ENCODE measurements at places on chromosomes 2 and 18.

DNA sequence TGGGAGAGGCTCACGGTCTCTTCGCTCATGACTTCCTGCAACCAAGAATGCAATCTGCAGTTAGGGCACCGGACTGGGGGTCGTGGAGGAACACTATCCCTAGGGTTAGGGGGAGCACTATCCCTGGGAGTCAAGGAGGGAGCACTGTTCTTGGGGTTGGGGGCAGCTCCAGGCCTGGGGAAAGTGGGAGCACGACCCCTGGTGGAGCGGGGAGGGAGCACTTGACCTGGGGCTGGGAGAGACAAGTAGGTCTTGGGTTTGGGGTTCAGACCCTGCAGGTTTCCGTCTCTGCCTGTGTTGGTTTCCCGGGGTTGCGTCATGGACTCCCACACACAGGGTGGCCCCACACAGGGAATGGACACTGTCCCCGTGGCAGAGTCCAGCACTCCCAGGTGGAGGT lies 133.6 kb downstream of the TPO start:
- no peak for DNase-seq

- no peak for DNase-seq
These were observed 733.4 kb upstream of the CDH7 start for GRCh38 chr18:65017372-65017760.

DNA sequence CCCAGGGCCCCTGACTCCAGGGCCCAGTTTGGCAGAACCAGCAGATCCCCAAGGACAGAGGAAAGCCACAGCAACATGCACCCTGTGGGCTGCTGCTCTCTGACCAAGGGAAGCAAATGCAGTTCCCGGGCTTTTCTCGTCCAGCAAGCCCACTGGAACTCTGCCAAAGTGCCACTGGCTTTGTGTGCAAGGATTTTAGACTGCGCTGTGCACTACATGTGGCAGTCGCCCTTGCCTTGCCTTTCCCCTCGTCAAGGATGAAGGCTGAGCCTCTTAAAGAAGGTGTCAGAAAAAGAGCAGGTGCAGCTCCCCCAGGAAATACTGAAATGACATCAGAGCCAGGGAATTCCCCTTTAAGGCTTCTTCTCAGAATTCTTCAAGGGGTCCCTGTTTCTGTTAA lies 199.2 kb downstream of the TFCP2L1 start:
- DNase-seq, result no peak

- DNase-seq, result no peak
These were observed 899.9 kb downstream of the TRIB2 start for GRCh38 chr2:13616616-13617015.

- DNase-seq, result no peak
These were observed 2.2 kb upstream of the ATOH8 start for GRCh38 chr2:85751627-85752026.

DNA sequence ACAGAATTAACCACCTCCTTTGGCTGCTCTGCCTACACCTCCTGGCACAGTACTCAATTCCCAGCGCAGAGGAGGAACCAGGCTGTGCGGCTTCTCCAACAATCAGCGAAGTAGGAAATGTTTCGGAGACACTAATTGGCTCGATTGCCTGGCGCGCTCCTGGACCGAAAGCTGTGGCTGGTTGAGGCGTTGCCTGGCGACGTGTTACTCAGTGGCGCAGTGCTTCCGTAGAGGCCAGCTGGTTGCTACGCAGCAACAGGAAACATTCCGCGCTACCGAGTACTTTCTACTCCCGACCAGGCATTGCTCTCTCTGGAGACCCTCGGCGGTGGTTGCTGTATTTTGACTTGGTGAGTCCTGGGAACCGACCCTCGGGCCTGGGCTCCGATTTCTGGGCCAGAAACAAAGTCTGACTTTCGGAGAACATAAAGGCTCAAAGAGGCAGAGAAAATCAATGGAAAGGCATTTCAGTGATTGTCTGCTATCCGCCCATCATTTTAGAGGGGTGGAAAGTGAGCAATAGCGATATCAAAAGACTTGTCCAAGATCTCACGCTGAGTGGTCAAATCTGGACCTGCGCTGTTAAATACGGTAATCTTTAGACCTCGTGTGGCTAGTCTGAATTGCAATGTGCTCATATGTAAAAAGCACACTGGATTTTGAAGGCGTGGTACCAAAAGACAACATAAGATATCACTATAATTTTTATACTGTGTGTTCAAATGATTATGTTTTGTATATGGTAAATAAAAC lies at the start of gene DNAH6:
DNAH6 (plus strand) TSS at position 265 of the 753 bp plus-strand sequence. CDS start 1,329 bp downstream, outside the sequence.
- peak; percentile 79 for DNase-seq

DNA sequence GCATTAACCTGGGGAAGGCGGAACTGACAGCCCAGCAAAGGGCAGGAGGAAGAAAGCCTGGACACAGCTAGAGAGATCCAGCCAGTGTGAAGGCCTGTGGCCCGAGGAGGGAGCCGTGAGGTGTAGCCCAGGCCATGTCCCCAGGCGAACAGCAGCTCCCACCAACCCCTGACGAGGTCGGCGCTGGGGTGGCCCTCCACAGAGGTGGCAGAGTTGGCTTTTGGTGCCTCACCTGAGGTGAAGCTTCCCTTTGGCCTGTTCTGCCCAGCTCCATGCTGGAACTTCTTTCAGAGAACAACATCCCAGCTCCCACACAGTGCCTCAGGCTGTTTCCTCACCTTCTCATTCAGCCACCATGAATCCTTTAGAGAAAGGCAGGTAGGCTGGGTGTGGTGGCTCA lies 13.3 kb downstream of the TMEM177 start:
- no peak for DNase-seq

- DNase-seq, result no peak
These were observed 204.1 kb downstream of the ARHGAP15 start for GRCh38 chr2:143333168-143333791.

- no peak for DNase-seq
These were observed 136.4 kb upstream of the APCDD1 start for GRCh38 chr18:10317864-10318690.

DNA sequence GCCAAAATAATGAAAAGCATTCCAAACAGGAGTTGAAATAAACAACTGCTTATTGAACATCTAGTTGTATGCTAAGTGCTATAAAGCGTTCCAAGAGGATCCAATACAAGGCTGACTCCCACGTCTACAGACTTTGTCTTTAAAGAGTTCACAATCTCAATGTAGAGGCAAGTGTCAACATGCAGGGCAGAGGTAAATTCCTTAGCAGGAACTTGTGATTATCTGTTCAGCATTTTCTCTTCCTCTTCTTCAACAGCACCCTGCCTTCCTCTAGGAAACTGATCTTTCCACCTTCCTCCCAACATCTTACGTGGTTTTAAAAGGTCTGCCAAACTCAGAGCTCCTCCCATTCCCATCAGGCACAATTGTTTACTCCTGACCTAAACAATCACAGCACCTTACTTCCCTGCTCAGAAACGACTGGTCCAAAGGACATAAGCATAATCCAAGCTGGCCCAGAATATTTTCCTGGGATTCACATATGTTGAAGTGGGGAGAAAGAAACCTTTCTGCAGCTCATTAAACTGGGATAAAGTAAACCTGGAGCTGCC lies 83.9 kb downstream of the ITSN2 start:
- no peak for DNase-seq

GRCh38 chr18:48367557-48367956 lies 41.6 kb downstream of the ZBTB7C start:
- no peak for DNase-seq

- DNase-seq, result no peak
These were observed 229.2 kb downstream of the BCL2 start for GRCh38 chr18:63090334-63090733.

GRCh38 chr2:230873661-230874401 lies 9.1 kb downstream of the ITM2C start:
- no peak for DNase-seq

DNA sequence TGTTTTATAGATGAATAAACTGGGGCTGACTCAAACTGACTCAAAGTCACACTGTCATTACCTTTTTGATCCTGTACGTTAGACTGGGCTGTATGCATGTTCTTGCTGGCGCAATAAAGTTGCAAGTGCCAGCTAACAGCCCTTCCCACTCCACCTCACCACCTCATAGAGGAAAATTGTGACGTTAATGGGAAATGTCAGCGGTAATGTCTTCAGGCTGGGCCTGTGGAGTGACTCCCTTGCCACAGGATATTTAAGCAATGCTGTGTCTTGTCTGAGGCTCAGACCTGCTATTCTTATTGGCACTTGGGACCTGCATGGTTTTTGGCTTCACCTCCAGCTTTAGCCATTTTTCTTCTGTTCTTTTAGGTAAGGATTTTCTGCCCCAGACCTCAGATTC lies 25.2 kb upstream of the CASP10 start:
- no peak for DNase-seq

DNA sequence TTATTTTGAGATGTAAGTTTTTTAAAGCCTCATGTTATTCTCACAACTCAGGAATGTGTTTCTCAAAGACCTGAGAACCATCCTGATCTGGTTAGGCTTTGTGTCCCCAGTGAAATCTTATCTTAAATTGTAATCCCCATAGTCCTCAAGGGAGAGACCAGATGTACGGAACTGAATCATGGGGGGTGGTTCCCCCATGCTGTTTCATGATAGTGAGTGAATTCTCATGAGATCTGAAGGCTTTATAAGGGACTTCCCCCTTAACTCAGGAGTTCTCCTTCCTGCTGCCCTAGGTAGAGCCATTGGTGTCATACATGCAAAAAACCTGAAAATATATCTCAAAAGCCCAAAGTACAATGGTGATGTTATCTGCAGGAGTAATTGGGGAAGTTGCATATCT lies 836.7 kb downstream of the CBLN2 start:
- DNase-seq, result no peak

GRCh38 chr18:36706134-36706881 lies 122.5 kb downstream of the TPGS2 start:
- DNase-seq, result no peak

GRCh38 chr2:7467782-7468447 lies 550.7 kb downstream of the RNF144A start:
- no peak for DNase-seq

DNA sequence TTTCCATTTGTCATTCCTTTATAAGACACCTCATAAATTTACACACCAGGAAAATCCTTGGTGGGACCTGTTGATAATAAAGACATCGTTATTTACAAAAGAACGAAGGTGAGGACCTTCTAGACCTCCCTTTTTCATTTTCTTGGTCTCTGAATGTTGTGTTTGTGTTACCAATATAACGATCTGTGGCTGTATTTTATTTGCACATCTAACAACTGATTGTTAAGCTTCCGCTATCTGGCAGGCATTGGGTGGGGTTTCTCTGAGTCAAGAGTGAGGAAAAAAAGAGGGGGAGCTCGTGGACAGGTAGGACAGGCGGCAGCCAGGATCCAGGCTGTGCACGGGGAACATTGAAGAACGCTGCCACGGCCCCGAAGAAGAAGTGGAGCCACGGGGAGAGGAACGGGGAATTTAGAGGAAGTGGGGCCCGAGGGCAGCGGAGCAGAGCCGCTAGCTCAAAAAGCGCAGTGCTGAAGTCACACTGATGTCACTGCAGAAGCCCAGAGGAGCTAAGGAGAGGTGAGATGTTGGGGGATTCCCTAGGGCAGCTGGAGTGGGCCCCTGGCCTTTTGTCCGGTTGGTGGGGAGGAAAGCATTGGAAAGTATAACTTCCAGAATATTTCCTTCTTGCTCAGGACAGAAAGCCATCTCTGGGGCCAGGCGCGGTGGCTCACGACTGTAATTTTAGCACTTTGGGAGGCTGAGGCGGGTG lies 20.9 kb upstream of the DNMT3A start:
- peak; percentile 57 for DNase-seq

- DNase-seq, result no peak
These were observed 40.0 kb downstream of the STEAP3 start for GRCh38 chr2:119263656-119264055.

- DNase-seq, result no peak
These were observed 4.7 kb downstream of the GALNT5 start for GRCh38 chr2:157262248-157262647.

DNA sequence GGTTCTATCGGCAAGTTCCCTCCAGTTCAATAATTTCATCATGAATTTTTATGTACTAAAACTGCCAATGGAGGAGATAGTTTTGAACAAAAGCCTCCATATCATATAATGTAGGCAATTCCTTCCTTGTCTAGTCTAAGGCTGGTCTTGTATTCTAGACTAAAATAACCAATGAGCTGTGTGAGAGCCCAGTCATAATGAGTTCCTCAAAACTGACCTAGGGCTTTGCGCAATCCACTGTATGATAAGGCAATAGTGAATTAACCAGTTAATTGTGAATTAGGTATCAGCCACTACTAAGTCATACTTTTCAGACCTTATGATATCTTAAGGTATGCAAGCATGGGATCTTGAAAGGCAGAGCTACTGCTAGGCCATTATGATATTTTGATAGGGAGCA lies 7.6 kb upstream of the UXS1 start:
- DNase-seq, result no peak

DNA sequence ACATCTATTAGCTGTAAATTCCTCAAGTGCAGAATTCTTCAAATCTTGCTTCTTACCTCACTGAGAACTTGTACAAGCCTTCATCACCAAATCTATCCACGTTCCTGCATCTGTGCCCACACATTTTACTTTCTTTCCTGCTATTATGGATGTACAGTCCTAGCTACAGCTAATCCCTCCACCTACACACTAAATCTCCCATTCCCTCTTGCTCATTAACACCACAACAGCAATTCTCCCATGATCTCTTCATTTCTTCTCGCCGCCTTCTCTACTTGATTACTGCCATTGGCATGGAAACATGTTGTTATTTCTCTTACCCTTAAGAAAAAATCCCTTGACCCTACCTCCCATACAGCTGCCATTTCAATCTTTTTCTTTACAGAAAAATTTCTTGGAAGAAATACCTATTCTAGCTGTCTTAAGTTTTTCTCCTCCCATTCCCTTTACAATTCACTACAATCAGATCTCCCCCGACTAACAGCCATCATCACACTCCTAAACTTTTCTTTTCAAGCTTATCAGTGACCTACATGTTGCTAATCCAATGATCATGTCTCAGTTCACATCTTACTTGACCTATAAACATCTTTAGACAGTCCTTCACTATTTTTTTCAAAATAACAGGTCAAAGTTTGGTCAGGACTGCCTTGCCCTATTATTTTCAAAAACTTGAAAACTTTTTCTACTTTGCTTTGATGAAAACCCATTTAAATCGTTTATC lies 41.0 kb downstream of the ROCK2 start:
- DNase-seq, result no peak

GRCh38 chr18:76640438-76640837 lies 145.4 kb upstream of the ZNF516 start:
- DNase-seq, result no peak

DNA sequence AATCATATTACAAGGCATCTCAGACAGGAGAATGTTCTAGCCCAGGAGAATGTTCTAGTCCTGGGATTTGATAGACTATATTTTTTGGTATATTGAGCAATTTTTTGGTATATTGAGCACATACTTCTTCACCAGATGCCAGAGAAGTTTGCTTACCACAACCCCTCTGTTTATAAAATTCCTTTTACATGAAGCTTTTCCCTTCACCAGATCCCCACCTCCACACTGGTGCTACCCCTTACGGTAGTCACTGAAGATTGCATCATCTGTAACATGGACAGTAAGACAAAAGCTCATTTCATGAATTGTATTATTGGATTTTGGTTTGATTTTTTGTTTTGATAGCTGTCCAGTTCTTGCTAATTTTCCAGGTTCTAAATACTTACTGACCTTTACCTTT lies 7.2 kb upstream of the HNMT start:
- no peak for DNase-seq
